ENCODE measurements at places on chromosomes 12 and 14. TPM values are rescaled to one million over a fixed set of nuclear protein-coding genes. Genes with fewer than 3 reads are reported as not detected.

Gene WIF1
- 0.93 TPM for total RNA-seq

Gene STXBP6
- total RNA-seq, result 34.9 TPM

Gene NEUROD4
- total RNA-seq, result not detected

Gene KRT85
- 766 TPM for total RNA-seq

DNA sequence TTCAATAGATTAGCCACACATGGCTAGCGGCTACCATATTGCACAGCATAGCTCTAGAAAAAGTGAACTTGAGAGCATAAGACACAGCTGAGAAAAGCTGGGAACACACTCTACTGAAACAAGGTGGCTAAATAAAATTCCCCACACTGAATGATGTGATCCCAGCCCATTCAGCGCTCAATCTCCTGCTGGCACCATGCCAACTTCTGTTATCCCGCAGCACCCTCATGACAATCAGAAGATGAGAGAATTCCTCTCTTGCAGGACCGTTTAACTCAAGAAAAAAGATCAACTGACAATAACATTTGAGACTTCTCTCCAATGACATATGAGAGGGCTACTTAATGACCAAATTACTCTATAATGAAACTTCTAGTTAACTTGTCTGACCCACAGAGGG is 115.4 kb downstream of the ADAMTS20 start:
- no peak for DNase-seq

GRCh38 chr14:68574906-68575305 is 218.0 kb downstream of the ZFP36L1 start:
- no peak for DNase-seq

DNA sequence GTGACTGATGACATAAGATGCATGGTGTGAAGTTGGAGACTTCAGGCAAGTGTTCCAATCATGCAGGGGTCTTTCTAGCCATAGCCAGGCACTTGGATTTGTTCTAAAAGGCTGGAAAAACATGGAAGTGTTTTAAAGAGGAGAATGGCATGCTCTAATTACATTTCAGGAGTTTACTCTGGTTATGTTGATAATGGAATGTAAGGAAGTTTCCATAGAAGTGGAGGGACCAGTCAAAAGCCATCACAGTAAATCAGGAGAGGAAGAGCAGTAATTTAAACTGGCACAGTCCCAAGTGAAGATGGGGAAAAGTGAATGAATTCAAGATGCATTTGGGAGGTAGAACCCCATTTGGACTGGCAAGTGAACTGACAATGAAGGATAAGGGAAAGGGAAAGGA is 13.9 kb upstream of the FRS2 start:
- DNase-seq, result no peak

GRCh38 chr12:109581856-109582255 is 8.3 kb downstream of the MVK start:
- no peak for DNase-seq

- no peak for DNase-seq
These were observed 627.4 kb downstream of the DIO2 start for GRCh38 chr14:79583738-79584408.

GRCh38 chr14:20934148-20934762 is 21.0 kb upstream of the RNASE2 start:
- DNase-seq, result no peak

DNA sequence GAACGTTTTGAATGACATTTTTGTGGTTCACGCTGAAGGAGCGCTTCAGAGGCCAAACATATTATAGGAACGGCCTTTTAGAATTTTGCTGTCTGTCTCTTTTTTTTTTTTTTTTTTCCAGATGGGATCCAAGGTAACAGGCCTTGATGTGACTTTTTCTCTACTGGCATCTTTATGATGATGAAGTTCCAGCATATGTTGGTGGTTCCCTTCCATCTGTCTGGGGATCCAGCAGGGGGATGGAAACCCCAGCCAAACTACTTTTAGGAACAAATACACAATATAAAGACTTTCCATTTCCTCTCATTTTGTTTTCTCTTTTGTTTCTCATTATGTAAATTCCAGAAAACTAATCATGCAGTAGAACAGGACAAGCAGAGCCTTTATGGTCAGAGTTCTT is 239.3 kb upstream of the PRICKLE1 start:
- DNase-seq, result no peak

DNA sequence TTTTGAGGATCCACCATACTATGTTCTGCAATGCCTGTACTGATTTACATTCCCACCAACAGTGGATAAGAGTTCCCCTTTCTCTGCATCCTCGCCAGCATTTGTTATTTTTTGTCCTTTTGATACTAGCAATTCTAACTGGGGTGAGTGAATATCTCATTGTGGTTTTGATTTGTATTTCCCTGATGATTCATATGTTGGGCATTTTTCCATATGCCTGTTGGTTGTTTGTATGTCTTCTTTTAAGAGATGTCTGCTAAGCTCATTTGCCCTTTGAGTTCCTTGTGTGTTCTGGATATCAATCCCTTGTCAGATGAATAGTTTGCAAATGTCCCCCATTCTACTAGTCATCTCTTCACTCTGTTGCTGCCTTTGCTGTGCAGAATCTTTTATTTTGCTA is 49.0 kb upstream of the MSRB3 start:
- DNase-seq, result no peak
